ENCODE measurements at places on chromosomes 3 and 15.

- DNase-seq: no peak
Measured at GRCh38 chr3:183792976-183793375, 32.4 kb downstream of the MAP6D1 start.

DNA sequence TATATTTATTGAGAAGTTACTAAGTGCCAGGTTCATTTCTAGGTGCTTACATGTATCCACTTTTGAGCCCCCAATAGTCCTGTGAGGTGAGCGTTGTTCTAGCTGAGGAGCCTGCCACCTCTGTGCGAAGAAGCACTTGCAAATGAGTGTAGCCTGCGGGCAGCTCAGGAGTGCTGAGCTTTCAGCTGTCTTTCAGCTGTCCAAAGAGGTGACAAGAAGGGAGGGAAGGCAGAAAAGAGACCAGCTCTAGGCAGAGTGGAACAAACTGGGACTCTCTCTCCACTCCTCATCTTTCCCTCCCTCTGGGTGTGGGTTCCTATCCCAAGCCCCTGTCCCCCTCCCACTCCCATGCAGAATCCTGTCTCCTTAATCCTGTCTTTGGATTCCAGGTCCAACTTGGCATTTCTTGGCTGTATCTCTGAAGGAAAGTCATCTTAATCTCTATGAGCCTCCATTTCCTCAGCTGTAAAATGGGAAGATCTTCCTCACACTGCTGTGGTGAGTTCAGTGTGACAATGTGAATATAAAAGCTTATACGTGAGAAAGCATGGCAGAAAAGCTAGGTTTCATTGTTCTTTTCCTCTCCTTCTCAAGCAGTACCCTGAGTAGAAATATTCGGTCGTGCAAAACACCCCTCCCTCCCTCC lies 6.7 kb upstream of the SRP14 start:
- no peak for DNase-seq

GRCh38 chr3:56954125-56954524 lies 106.3 kb upstream of the SPATA12 start:
- DNase-seq: no peak

- DNase-seq: no peak
Measured at GRCh38 chr3:134357914-134358811, 16.1 kb downstream of the AMOTL2 start.

DNA sequence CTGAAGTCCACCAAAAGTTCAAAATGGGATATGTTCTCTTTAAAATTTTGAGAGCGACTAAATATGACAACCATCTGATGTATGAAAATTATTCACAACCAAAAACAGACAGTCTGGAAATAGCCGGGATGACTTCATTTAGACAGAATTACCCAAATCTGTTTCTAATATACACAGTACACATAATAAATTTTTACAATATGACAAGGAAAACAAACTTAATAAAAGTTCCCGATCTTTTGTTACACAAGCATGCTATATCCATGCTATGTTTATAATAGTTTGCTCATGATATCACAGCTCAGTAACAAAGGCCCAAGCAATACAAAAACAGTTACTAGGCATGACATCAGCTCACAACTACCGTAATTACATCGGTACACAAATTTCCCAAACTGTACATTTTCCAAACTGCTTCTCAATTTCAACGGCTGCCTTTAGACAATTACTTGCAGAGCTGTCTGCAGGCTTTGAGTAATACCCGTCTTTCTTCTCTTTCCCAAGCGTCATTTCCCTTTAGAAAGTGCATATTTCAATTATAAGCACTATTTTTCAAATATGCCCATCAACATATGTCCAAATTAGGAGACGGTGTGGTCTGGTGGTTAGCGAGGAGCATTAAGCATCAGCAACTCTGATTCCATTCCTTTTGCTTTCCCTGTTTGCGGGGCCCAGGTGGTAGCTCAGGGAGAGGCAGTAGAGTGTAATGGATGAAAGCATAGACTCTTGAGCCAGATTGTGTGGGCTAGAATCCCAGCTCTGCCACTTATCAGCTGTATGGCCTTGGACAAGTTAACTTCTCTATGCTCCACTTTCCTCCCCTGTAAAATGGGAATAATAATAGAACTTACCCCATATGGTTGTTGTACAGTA lies 481.2 kb downstream of the FOXP1 start:
- no peak for DNase-seq

GRCh38 chr3:97037294-97037943 lies 223.0 kb downstream of the EPHA6 start:
- no peak for DNase-seq

GRCh38 chr3:49606427-49606826 lies 52.1 kb downstream of the BSN start:
- DNase-seq: no peak

GRCh38 chr3:33441225-33441976 lies 1.2 kb upstream of the UBP1 start:
- no peak for DNase-seq

DNA sequence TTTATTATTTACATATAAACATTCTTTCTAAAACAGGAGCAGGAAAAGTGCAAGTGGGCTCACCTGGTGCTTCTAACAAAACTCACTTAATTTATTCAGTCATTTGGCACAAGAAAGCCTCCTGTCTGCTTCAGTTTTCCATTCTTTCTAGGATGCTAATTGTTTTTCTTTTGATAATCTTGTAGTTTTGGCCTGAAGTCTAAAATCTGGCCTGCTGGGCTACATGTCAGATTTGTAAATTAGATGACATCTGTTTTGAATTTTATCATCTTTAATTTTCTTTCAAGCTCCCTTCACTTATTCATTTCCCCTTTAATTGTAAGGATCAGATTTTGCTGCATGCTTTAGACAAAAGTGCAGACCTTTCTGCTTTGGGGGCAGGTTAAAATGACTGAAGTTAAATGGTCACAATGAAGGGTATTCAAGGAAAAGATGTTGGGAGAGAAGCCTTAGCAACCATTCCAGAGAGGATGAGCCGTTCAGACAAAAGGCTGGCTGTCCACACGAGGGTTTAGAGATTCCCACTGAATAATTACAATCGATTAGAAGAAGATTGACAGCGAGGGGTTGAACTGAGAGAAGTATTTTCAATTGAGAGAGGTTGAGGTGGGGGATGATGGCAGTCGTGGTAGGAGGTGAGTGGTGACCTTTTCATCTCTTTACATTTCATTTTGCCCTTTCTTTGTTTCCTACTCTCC lies 59.9 kb upstream of the PTX3 start:
- DNase-seq: no peak

DNA sequence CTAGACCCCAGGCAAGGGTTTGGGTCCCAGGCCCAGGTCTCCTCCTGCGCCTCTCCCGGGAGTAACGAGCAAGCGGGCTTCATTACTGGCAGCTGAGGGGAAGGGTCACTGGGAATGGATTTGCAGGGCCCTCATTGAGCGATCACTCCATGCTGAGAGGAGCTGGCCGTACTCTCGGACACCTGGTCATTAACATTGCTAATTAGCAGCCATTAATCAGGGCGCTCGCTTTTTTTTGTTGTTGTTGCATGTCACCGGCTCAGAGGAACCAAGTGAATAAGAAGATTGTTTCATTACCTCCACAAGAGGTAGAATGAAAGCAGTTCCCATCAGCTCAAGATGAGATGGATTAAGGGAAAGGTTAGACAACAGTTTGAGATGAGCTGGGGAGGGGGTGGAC lies 293.0 kb upstream of the ATP11B start:
- DNase-seq: no peak

GRCh38 chr3:185406121-185406620 lies 43.2 kb downstream of the MAP3K13 start:
- DNase-seq: no peak

- no peak for DNase-seq
Measured at GRCh38 chr3:194447657-194448056, 39.1 kb downstream of the ATP13A3 start.

- peak; percentile 11 for DNase-seq
Measured at GRCh38 chr3:129824926-129825541, 68.5 kb downstream of the TMCC1 start.

DNA sequence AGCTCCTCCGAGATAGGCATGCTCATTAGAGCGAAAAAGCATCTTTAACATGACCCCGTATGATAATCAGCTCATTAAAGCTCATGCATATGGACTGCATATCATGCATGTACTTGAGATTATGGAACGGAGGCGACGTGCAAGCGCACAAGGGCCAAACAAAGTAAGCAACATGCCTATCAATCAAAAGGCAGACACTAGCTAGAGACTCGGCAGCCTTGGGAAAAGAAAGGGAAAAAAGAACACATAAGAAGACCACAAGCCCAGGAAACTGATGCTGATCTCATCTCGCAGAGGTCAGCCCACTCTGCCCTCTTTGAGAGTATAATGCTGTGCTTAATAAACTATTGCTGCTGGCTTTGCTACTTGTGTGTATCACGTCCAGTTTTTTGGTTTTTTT lies 2.6 kb upstream of the ACOX2 start:
- DNase-seq: no peak

- DNase-seq: no peak
Measured at GRCh38 chr3:195109098-195109657, 161.8 kb downstream of the XXYLT1 start.

GRCh38 chr15:63048776-63049665 lies 6.5 kb downstream of the TPM1 start:
- no peak for DNase-seq

DNA sequence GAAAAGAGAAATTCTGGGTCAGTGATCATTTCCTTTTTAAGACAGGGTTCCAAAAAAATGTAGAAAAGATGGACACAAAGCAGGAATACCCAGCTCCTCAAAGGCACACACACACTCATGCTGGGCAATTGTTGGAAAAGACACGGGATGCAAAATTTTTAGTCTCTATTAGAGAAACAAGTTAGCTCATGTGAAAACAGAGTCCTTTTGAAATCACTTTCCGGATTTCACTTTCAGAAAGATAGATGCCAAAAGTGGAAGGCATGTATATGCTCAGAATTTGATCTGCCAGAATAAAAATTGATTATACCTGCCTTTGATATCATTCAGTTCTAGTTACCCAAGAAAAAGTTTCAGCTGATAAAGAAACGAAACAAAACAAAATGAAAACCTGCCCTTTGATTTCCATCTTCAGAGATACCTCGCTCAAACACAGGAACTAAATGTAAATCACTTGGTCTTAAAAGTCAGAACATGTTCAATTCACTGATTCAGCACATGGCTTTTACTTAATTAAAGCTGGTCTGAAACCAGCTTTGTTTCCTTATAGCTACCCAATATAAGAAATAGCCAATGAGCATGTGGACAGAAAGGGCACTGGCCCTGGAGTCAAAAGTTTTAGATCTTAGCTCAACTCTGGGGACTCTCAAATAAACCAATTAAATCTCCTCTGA lies 52.8 kb downstream of the PLD1 start:
- DNase-seq: no peak

GRCh38 chr15:37100109-37100965 lies at the start of gene MEIS2:
Gene MEIS2, minus strand, starts transcription at chr15:37100549. Its CDS starts 1,083 bp downstream, at chr15:37099466.
- DNase-seq: no peak

- no peak for DNase-seq
Measured at GRCh38 chr15:68186671-68187397, 18.3 kb downstream of the CALML4 start.

GRCh38 chr3:45858809-45859543 lies 17.1 kb upstream of the LZTFL1 start:
- no peak for DNase-seq

DNA sequence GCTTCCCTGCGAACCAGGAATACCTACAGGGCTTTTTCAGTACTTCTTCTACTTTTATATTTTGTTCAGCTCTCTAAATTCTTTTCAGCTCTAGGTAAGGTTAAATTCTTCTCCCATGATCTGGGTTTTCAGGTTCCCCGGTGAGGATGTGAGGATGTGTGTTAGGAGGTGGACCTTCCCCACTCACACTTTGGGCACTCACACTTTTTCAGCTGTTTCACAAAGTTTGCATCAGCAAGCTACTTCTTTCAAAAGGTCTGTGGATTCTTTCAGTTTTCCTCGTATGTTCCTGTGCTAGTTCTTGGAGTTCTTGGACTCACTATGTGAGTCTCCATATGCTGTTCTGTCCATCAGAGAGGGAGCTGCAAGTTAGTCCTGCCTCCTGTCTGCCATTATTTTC lies 13.9 kb upstream of the OR5K2 start:
- DNase-seq: no peak

- no peak for DNase-seq
Measured at GRCh38 chr3:54777141-54777540, 150.7 kb downstream of the LRTM1 start.

- DNase-seq: no peak
Measured at GRCh38 chr15:91909574-91909973, 56.1 kb downstream of the SLCO3A1 start.

DNA sequence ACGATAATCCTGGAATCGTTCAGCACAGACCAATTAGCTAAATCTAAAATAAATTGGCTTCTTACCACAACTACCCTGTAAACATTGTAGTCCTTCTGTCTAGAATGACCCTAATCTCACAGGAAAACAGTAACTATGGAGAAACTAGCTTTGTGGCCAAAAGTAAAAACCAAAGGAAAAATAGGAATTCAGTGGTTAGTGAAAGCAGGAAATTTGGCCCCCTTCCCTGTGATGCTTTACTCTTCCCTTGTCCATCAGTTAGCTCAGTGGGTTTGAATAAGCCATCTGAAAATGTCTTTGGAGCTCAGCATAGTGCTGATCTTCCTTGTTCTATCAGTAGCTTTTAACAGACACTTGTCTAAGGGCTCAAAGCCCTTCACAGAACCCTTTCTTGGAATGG lies 1.6 kb downstream of the NMD3 start:
- DNase-seq: no peak

- DNase-seq: no peak
Measured at GRCh38 chr3:70840106-70840870, 527.9 kb upstream of the MDFIC2 start.

- DNase-seq: no peak
Measured at GRCh38 chr3:30945291-30945690, 50.8 kb upstream of the GADL1 start.

GRCh38 chr3:183008800-183009199 lies 28.5 kb upstream of the DCUN1D1 start:
- DNase-seq: no peak

DNA sequence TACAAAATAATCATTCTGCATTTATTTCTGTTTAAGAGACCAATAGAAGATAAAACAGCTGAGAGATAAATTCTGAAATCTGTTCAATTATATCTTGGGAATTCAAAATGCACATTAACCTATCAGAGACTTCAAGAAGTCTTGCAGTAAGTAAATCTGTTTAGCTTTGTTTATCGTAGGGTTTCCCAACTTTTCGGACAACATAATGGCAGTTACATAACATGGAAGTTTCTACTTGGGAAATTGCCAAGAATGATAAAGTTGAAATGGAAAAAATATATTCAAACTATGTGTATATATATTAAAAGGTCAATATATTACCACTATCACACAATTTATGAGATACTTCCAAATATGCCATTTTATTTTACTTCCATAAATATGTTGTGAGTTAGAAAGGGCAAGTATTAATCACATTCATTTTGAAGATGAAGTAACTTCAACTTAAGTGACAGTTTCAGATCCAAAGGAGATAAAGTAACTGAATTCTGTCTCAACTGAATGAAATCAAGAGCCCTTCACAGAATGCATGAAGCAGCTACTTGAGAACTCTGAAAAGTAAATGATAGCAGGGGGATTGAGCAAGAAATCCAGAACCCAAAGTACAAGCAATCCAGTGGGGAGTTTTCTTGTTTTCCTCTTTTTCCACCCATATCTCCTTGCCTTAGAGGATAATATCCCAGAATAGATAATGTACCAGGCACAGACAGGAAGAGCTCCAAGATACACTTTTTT lies 108.8 kb downstream of the PLOD2 start:
- DNase-seq: no peak

GRCh38 chr3:37435572-37435971 lies 261.2 kb upstream of the LRRFIP2 start:
- no peak for DNase-seq

Measured in stimulated activated CD8-positive, alpha-beta memory T cell treated with anti-CD3 and anti-CD28 coated beads, Interleukin-4, amount 100 ng/mL, for 24 hours (primary cell).